Activated CD4-positive, CD25-positive, alpha-beta regulatory T cell (primary cell): ENCODE measurements at places on chromosomes 16 and 17.

DNA sequence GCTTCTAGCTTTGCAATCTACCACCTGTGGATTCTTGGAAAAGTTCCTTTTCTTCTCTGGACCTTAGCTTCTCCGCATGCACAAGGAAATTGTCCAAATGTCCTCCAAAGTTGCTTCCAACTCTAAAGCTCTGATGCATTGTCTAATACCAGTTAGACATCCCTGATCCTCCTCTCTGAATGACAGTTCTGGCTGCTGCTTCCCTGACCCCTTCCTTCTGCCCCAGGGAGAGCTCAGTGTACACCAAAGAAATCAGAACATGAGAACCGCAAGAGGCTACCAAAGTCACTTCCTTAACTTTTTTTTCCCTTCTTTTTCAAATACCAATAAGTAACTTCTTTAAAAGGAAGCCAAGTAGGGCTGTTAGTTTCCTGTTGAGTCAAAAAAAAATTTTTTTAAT is 79.7 kb upstream of the CES5A start:
- DNase-seq: no peak

DNA sequence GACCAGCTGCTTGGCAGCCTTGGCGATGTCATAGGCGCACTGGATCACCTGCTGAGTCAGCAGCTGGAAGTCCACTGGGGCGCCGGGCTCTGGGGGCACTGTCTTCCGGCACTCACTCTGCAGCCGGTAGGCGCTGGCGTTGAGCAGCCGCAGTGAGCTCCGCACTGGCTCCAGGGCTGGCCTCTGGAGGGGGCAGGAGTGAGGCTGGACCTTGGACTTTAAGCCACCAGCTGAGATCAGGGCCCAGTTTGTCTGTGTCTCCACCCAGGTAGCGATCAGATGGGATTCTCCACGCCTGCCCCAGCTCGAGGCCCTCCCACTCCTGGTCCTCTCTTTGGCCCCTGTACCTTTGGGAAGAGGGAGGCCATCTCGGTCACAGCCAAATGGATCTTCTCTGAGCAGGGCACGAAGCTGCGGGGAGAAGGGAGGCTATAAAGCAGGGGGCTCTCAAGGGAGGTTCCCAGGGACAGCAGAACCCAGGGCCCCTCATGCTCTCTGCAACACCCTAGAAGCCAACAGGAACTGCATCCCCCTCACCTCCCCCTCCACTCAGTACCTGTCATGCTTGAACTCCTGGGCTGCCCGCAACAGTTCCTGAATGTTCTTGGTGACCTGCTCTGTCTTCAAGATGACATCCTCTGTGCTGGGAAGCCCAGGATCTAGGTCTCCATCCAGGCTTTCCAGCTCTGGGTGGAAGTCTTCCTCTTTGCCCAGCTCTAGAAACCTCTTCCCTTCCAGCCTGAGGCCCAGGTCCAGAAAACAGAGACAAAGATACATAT is 6.4 kb downstream of the TP53I13 start:
- DNase-seq: no peak

DNA sequence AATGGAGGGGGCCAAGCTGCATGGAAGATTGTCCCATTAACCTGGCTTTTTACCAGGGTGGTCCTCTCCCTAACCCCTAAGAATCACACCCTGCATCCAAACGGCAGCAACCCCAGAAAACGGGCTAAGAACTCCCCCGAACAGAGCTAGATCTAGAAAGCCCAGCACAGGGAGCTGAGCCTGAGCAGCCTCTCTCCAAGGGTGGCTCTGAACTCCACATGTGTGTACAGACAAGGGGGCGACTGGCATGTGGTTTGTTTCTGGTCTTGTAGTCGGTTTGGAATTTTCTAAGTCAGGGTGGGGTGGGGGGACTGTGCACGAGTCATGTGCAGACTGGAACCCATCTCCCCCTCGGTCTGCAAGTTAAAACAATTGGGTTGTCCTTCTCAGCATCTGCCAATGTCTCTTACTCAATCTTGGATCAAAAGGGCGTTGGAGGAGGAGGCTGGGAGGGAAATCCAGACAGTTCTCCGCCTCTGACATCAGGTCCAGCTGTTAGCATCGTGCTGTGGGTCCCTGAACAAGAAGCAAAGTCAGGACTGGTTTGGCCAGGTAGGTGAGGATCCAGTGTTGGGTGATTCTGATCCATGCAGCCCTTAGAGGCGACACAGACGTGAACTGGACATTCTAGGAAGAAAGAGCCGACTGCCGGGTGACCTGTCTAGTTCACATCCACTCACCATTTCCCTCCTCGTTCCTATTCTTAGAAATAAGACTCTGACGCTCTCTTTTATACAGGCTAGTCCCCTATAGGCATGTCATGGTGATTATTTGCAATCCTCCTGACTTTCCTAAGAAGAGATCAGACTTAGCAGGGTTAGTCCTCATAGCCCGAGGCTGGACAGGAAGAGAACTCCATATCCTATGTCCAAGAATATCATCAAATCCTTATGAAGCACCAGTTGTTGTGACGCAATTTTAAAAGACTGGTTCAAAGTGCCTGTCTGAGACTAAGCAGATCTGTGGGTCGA is 381.8 kb downstream of the SOX9 start:
- no peak for DNase-seq

- DNase-seq: no peak
Measured at GRCh38 chr16:28528463-28528867, 10.3 kb downstream of the NUPR1 start.

DNA sequence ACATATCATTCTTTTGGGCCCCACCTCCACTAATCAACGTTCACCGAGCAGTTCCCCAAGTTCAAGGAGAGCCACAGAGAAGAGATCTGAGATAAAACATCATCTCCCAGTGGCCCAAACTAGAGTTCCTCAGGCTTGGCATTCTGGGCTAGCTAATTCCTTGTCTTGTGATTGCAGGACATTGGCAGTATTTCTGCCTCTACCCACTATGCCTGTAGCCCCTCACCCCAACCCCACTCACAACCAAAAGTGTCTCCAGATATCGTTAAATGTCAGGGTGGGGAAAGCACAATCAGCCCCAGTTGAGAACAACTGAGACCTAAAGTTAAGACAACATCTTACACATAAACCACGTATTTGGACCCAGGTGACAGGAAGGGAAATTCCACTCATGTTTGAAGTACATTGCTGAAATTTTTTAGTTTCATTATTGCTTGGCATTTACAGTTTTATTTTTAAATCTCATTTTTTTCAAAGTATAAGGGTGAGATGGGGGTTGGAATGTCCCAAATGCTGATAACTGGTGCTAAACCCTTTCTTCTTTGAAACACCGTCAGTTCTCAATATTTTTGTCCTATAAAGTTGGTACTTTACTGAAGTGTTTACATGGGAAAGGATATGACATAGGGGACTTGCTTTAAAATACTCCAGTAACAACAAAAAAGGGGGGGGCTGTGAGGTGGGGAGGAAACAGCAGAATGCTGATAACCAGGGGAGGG is 13.6 kb downstream of the ZC3H7A start:
- DNase-seq: peak; percentile 17

DNA sequence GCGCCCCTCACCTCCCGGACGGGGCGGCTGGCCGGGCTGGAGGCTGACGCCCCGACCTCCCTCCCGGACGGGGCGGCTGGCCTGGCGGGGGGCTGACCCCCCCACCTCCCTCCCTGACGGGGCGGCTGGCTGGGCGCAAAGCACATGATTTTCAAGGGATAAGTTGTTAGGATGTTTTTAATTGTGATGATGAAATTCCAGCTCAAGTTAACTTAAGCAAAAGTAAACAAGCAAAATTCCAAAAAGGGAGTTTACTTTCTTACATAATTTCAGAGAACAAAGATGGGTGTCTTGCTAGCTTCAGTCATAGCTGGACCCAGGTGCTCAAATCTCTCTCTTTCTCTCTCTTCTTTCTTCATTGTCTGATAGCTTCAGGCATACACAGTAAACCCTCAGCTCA is 33.6 kb upstream of the MED9 start:
- no peak for DNase-seq

DNA sequence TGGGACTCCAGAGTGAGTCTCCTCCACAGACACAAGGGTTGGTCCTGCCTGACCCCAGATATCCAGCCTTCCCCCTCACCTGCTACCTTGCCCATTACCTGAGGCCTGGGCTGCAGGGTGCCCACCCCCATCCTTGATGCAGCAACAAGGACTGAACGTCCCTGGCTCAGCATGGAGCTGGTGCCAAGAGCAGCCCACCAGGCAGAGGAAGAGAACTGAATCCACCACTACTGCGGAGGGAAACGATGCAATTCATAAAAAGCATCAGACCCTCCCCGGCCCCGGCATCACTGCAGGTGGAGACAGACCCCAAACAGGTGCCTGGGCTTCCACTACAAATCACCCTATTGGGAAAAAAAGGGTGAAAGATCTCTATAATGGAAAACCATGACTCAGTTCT is 131.0 kb upstream of the TNRC6C start:
- DNase-seq: no peak

DNA sequence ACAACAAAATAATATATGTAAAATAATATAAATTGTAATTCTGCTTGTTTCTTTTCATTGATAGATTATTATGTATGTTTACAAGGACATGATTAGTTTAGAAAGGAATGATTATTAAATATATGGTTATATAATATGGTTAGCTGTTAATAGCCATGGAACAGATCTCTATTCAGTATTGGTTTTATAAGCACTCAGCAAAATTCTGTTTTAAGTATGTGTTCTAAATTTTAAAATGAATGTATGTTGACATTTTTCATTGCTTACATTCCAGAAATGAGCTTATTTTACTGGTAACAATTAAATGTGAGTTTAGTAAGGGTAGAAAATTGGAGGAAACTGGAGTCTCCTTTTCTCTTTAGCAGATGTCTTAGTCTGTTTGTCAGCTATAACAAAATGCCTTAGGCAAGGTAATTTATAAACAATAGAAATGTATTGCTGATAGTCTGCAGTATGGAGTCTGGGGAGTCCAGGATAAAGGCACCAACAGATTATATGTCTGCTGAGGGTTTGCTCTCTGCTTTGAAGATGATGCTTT is 45.4 kb downstream of the NFAT5 start:
- no peak for DNase-seq

GRCh38 chr16:82776470-82777146 is 149.8 kb downstream of the CDH13 start:
- DNase-seq: no peak
